ENCODE measurements at places on chromosomes 2 and 18. TPM values are rescaled to one million over a fixed set of nuclear protein-coding genes. Genes with fewer than 3 reads are reported as not detected.

- no peak for DNase-seq
Measured at GRCh38 chr18:25175558-25176517, 176.1 kb downstream of the ZNF521 start.

Gene EVA1A
- 149 TPM for total RNA-seq

Gene DHRS9
- total RNA-seq = 0.40 TPM

DNA sequence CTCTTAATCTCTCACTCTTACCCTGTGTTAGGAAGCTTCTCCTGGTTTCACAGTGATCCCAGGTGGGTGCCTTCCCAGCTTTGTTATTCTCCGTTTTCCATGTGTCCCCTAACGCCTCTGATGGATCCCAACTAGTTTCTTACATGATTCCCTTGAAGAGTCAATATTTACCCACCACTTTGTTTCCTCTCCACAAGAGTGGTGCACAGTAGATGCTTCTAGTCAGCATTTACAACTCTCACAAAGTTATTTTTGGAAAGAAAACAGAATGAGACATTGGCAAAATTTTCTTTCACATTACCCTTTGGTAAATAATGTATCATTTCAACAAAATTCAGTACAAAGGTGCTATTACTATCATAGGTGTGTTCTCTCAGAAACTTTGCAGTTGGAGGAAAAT, 1611.1 kb upstream of the ZEB2 start:
- no peak for DNase-seq

Gene SUCLG1
- total RNA-seq = 77.7 TPM

GRCh38 chr2:240819126-240819857, 727 bp downstream of the KIF1A start:
- DNase-seq = no peak

DNA sequence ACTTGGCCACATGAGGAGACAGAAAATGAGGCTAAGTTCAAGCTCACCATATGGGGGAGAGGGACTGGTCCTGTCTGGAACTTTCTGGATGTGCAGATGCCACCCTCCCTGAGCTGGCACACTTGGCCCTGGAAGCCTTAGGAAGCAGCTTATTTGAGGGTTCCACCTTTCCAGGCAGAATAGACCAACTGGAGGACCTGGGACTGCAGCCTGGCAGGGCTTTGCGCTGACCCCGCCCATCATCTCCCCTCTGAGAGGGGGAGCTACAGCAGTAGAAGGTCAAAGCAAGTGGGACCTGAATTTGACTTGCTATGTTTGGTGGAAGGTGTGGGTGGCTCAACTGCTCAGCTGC, 39.5 kb downstream of the TMEM17 start:
- no peak for DNase-seq

Gene ATP6V1B1
- not detected for total RNA-seq

Gene PRKAG3
- total RNA-seq = not detected

Gene USP40
- 21.7 TPM for total RNA-seq

DNA sequence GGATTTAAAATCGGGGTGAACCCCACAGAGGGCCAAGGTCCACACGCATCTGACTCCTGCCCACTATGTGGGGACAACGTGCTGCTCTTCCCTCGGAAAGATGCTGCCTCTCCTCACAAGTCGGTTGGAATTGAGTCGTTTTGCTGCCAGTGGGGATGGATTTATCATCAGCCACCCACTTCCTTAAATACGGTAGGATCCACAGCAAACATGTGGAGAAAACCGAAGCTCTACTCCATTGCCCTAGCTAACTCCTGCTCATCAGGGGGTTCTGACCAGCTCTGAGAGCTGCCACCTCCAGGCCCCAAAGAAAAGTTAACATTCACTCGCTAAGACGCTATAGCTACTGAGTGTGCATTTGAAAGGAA, 80.9 kb downstream of the CHRNA1 start:
- DNase-seq = peak; percentile 15

DNA sequence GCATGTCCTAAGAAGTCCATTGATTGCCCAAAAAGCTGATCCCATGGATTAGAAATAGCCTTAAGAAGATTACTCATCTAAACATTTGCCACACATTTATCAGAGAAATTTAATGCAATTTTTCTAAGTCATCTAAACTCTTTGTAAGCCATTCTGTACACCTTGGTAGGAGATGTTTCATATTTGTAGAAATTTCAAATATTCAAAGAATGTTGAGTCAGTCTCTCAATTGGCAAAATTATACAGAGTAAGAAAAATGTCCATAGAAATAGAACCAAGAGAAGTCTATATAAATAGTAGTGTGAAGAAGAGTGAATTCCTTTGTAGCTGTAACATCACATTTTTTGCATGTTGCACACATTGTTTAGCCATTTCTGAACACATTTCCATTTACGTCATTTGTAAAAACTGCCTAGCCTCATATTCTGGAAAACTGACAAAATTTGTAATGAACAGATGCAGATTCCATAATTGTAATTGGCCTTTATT, 128.6 kb downstream of the MSTN start:
- no peak for DNase-seq

GRCh38 chr2:54482715-54483114, 26.6 kb downstream of the SPTBN1 start:
- DNase-seq = no peak

DNA sequence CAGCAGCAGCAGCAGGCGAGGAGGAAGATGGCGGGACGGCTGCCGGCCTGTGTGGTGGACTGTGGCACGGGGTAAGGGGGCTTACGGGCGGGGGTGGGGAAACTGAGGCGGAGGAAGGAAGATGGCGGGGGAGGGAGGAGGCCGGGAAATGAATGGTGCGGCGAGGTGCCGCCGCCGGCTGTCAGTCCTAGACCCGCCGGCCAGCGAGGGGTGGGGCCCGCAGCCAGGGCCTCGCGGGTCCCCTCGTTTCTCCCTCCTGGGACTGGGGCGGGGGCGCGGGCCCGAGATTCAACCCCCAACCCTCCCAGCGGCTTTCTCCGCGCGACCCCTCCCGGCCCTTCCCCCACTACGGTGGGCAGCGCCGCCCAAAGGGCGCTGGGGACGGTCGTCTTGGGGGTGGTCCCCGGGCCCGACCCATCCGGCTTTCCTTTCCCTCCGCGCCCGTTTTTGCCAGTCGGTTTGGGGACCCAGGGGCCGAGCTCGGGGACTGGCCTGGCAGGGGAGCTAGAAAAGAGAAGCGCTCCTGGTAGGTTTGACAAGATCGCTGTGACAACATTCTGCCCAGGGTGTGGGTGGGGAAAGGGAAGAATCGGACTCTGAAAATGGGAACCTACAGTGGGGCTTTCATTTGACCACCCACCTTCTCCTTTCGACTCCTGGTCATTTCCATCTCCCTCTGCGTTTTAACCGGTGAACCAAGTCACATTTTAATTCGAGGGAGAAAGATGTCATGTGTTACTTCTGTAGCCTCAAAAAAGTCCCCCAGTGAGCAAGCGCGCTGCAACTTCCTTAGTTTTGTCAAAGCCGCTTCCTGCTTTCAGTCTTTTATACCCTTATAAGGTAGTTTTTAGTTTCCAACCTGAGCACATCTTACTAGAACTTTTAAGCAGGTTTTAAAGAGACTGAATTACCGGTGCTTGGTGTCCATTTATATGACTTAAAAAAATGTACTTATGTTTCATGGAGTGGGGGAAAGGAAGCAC, 655 bp downstream of the ACTR3 start:
- peak; percentile 66 for DNase-seq

- DNase-seq = no peak
Measured at GRCh38 chr2:167103028-167103756, 214.9 kb downstream of the XIRP2 start.

DNA sequence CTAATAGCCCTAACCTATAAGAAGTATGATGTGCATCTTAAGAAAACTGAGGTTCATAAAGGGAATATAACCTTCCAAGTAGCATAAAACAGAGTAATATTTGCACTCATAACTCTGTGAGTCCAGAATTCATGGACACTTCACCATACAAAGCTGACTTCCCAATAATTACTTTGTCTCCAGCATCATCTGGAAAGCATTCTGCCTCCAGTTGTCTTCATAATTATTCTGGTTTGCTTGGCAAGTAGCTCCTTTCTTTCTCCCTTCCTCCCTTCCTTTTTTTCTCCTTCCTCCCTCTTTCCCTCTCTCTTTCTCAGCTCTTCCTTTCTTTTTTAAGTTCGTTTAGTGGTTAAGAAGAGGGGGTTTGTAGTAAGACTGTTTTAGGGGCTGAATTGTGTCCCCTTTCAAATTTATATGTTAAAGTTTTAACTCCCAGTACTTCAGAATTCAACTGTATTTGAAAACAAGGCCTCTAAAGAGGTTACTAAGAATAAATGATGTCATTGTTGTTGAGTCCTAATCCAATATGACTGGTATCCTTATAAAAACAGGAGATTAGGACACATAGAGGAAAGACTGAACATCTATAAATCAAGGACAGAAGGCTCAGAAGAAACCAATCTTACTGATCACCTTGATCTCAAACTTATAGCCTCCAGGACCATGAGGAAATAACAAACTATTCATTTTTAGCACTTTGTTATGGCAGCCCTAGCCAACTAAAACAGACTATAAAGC, 28.9 kb downstream of the TFPI start:
- no peak for DNase-seq

Gene FAM117B
- total RNA-seq = 1.8 TPM

Gene OR6B2
- not detected for total RNA-seq

Gene TMEM247
- total RNA-seq = not detected

DNA sequence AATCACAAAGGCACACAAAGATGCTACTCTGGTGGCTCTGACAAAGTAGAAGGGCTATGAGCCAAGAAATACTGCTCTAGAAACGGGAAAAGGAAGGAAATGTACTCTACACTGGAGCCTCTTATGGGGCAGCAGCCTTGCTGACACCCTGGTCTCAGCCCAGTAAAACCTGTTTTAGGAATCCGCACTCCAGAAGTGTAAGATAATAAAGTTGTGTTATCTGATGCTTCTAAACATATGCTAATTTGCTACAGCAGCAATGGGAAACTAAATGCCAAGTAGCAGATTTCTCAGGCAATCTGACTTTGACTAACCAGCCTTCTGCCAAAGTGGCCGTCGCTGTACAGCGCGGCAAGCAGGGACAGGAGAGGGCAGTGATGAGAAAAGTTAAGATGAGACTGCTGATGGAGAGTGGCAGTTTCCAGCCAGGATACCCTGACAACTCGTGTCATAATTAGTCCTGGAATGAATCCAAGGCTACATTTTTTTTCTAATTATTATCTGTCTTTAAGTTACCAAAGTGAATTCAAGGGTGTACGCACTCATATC, 99.0 kb downstream of the NETO1 start:
- DNase-seq = no peak

DNA sequence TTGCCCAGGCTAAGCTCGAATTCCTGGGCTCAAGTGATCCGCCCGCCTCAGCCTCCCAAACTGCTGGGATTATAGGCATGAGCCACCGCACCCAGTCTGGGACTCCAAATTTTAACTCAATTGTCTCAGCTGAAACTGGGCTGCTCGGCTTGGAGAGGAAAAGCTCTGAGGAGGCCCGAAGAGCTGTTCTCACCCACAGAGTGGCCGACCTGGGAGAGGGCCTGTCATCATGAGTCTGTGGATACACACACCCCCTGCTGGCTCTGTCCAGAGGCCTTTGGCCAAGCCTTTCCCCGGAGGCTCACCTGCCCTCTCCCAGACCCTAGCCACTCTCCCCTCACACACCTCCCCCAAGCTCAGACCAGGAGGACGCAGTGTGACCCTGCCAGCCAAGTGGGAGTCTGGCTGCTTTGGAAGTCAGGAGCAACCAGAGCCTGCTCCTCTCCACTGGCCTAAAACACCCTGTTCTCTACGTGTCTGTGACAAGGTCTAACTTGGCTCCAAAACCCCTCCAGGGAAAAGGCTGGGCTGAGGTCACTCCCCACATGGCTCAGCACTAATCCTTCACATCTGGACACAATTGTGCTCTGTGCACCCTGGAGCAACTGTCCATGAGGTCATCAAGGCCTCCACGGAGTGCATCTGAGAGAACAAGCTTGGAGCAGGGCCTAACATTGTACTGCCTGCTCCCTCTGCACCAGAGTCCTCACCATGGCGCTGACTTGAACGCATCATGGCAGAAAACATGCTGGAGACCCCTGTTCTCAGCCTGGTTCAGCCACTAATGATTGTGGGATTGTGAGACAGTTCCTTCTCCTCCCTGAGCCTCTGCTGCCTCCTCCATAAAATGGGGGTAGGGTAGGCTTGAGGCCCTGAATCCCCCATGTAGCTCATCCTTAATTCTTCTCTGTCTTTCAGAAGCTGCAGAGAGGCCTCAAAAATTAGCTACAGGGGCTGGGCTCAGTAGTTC, 49.9 kb upstream of the RAB6C start:
- DNase-seq = no peak

DNA sequence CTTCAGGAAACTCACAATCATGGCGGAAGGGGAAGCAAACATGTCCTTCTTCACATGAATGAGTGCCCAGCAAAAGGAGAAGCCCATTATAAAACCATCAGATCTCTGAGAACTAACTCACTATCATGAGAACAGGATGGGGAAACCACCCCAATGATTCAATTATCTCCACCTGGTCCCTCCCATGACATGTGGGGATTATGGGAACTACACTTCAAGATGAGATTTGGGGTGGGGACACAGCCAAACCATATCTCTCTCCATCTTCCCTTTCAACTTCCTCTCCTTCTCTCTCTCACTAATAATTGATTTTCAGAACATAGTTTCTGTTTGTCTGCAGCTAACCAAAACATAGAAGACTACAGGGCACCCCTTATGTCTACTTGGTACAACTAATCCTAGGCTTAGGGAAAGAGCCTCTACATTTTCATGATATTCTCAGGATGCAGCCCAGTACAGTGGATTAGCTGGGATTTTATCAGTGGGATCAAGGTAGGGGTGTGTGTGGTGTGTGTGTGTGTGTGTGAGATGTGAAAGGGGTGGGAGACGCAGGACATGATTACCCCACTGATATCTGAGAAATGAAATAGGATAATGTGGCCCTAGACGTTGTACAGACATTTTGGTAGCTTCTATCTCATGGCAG, 2.8 kb upstream of the ATF2 start:
- DNase-seq = no peak

- no peak for DNase-seq
Measured at GRCh38 chr2:62511636-62512035, 5.6 kb upstream of the TMEM17 start.

Gene VIL1
- not detected for total RNA-seq

- no peak for DNase-seq
Measured at GRCh38 chr2:61157371-61158003, 4.5 kb upstream of the C2orf74 start.

Gene SLC23A3
- 0.59 TPM for total RNA-seq

Gene KDSR
- total RNA-seq = 29.5 TPM

Gene PPP1R1C
- total RNA-seq = not detected

Gene RAB27B
- total RNA-seq = 0.13 TPM

Gene TANC1
- total RNA-seq = 78.7 TPM

- DNase-seq = no peak
Measured at GRCh38 chr2:117785740-117786139, 28.8 kb upstream of the DDX18 start.

- no peak for DNase-seq
Measured at GRCh38 chr2:35409762-35410161, 945.8 kb upstream of the CRIM1 start.

Gene RAPGEF4
- 6.1 TPM for total RNA-seq

GRCh38 chr18:13036622-13037320, 45.6 kb downstream of the CEP192 start:
- no peak for DNase-seq

DNA sequence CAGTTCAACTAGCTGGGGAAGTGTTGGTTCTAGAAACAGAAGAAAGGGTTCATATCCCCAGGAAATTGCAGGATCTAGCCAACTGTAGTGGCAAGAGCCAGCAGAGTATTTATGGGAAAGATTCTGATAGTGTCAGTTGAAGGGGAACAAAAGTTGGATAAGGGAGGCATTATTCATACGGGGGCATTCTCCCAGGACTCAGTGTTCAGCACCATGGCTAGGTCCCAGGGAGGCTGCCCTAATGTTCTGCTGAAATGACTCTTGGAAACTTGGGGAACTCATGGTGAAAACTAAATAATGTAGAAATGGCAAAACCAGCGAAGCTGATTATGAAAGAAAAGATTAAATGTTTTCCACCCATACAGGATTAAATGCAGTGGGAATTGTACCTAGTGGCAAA, 543.7 kb downstream of the TRIB2 start:
- DNase-seq = no peak
